Kidney tubule cell (primary cell): ENCODE measurements at places on chromosomes 13 and 19.
A peak's percentile ranks its signal among the peaks of the same experiment; 100 is the strongest.

GRCh38 chr19:11106477-11106876 lies 17.2 kb downstream of the LDLR start:
- DNase-seq, result no peak

GRCh38 chr19:31988256-31988655 lies 357.2 kb upstream of the ZNF507 start:
- no peak for DNase-seq

DNA sequence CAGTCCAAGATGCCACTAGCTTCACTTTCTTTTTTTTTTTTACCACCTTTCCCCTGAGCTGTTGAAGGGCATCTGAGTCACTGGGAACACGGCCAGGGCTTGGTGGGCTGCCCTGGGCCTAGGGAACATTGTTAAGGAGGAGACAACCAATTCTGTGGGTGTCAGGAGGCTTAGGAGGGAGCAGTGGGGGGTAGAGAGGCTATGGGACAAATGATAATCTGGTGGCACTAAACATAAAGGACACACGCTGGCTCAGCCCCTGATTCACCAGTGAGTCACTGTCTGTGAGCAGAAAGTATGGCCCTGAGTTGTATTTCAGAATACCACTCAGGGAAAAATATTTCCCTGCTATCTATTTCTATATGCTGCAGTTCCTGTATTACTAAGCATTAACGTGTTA lies 207.8 kb downstream of the DCLK1 start:
- peak; percentile 92 for DNase-seq

DNA sequence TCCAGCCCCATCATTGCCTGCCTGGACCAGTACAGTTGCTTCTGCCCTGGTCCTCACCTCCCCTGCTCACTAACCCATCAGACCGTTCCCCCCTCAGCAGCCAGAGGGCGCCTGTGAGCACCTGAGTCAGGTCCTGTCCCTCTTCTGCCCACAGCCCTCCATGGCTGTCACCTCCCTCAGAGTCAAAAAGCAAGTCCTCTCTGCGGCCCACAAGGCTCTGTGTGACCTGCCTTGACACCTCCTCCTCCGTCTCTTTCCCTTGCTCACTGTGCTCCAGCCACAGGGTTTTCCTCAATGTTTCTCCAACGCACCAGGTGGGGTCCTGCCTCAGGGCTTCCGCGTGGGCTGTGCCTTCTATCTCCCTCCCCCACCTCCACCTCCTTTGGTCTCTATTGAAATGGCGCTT lies 29.4 kb upstream of the PTPRS start:
- peak; percentile 36 for DNase-seq

DNA sequence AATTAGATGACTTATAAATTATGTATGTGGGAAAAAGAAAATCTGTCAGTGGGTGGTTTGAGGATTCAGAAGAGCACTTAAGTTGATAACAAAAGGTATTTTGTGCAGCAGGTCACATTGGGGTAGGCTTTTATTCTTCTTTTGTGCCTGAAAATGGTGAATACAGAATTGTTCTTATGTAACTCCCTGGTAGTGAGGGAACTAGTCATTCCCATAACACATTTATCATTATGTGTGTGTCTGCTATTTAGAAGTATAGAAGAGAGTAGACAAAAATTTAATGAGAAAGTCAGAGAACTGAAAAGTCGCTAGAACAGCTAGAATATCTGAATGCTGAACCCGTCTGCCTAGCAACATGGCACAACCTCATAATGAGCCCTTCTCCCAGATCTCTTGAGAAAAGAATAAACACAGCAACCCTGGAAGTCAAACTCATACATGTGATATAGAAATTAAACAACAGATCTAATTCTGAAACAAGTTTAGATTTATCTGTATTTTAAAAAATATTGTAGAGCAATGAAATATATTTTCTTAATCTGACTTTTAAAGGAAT lies 111.8 kb upstream of the EDNRB start:
- DNase-seq, result no peak

GRCh38 chr13:19959141-19959830 lies 759 bp downstream of the ZMYM2 start:
- peak; percentile 58 for DNase-seq

DNA sequence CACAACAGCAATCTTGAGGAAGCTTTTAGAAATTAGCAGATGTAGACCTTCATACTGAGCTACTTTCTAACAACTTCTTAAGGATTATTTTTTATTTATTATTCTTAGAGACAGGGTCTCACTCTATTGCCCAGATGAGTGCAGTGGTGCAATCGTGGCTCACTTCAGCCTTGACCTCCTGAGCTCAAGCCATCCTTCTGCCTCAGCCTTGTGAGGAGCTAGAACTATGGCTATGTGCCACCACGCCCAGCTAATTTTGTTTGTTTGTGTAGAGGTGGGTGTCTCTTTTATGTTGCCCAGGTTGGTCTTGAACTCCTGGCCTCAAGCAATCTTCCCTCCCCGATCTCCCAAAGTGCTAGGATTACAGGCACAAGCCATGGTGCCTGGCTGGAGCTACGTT lies 200.6 kb downstream of the TSHZ3 start:
- DNase-seq, result no peak

GRCh38 chr13:28819046-28819730 lies 951 bp upstream of the MTUS2 start:
- peak; percentile 13 for DNase-seq

DNA sequence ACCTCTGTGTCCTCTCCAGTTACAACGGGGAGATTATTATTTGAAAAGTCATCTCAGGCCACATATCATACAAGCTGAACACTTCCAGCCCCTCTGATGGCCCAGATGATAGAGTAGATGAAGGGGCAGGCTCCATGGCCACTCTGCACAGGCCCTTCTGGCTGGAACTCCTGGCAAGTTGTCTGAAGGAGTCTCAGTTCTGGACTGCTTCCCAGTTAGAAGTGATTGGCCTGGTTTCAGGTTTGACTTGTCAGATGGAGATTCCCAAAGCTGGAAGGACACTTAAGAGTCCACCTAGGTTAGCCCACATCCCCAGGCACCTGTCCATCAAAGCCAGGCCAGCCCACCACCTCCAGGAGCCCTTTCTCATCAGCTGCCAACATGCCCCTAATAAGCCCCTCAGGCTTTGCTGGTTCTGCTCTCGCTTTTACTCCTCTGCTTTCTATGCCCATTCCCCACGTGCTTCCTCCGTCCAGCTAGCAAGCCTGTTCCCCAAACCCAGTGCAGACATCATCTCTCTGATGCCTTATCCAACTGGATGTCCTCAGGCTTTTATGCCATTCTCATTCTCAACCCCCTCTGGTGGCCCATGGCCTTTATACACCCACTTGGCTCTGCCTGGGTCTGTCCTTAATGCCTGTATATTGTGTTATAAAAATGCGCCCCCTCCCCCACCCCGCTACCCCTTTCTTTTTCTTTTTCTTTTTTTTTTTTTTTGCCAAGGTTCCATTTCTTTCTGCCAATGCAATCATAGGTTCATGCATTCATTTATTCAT lies 56.5 kb downstream of the HSPH1 start:
- no peak for DNase-seq

DNA sequence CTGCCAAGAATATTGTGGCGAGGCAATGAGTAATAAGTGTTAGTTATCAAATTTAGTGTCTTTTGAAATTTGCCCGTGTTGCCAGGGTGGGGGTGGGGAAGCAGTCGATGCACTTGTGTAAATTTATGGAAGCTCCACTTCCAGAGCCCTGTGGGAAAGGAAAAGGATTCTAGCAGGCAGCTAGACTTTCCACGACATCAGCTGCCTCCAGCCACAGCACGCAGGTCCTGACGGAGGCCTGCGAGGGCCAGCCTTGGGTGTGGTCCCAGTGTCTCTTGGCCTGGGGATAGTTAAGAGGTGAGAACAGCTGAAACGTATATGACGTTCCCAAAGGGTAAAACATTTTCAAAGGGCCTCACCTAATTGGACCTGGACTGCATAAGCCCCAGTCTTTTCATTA lies 433.0 kb downstream of the TSHZ3 start:
- DNase-seq, result no peak
